Activated CD4-positive, alpha-beta T cell treated with anti-CD3 and anti-CD28 coated beads for 4 hours (primary cell): ENCODE measurements at places on chromosomes 6 and 20.

DNA sequence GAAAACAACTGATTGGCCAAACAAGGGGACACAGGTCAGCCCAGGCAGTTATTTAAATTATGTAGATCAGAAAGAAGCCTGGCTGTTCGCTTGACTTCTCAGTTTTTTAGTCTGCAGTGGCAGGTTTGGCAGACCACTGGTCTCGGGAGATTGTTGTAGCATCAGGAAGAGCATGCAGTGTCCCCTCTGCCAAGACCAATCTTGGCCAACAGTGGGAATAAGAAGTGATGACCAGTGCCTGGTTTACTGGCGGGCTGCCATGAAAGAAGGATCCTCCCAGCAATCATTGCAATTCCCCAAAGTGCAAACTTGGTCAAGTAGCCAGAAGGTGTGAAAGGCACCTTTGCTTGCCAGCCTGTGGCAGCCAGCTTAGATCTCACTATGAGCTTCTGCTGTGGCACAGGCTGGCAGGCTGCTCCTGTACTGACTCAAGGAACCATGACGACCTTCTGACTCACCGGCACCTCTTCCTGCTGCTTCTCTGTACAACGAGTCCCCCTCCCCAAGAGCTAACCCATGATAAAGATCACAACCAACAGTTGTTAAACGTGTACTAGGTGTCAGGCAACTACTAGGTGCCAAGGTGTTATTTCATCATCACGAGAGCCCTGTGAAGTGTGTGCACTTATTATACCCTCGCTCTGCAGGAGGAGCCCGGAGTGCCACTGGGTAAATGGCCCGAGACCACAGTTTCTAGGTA, 76.8 kb upstream of the DUSP22 start:
- peak; percentile 63 for DNase-seq

GRCh38 chr6:1110941-1111349, 201.0 kb upstream of the FOXQ1 start:
- no peak for DNase-seq

DNA sequence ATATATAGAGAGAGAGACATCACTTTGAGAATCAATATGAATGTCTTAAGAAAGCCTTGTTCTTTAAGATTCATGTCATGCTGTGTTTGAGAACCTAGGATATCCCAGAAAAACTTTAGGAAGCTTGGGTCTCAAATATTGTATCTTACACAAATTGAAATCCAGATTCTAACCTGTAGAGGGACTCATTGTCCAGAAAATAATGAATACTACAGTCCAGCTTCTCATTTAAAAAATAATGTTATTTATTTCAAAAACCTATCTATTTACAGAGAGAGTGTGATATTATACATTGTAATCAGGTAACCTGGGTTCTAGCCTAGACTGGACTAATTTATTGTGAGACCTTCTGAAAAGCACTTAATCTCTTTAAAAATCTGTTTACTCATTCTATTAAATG, 4.2 kb downstream of the RFX6 start:
- DNase-seq, result no peak

- DNase-seq, result no peak
Observed at GRCh38 chr6:113017353-113017752, 670.2 kb downstream of the RFPL4B start.

DNA sequence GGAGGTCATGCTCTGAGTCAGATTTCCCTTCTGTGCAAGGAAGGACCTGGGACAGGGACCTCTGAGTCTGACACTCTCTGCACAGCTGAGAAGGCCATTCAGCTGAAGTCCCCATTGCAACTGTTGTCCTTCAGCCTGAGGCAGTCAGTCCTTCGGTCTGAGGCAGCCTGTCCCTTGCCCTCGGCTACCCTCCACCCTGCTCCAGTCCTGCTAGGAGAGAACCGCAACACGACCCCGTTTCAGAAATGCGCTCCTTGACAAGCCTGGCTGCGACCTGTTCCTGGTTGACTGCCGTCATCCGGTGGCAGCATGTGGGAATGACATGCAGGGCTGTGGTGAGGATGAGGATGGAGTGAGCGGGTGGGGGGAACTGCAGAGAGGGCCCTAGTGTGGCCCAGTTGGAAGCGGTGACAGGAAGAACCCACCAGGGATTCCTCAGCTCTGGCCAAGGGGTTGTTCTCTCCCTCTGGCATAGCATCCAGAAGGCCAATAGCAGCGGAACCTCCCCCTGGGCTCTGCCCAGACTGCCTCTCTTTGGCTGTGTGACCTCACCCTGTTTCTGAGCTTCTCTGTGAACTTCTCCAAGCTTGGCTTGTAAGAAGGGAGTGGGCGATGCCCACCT, 40.3 kb upstream of the ANGPT4 start:
- DNase-seq, result peak; percentile 68

DNA sequence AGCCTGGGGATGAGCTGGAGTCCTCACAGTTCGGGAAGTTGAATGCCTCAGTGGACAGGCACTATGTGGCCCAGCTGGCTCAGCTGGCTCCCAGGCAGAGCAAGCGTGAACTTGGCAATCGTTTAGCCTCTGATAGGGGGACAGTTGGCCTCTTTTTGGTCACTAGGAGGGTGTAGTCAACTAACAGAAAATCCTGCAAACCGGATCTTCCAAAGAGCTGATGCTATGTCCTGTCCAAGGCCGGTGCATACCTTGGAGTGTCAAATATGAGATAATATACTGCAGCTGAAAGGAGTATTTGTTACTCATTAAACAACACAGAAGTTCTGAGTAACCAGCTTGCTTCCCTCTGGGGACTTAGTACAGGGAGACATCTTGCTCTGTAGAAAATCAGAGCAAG, 126.2 kb upstream of the EXOC2 start:
- no peak for DNase-seq

- no peak for DNase-seq
Observed at GRCh38 chr6:53825532-53826321, 30.9 kb downstream of the LRRC1 start.

GRCh38 chr6:134004714-134005113, 47.7 kb downstream of the SLC2A12 start:
- DNase-seq, result no peak

GRCh38 chr6:31418251-31418650, 14.9 kb downstream of the MICA start:
- DNase-seq, result no peak

DNA sequence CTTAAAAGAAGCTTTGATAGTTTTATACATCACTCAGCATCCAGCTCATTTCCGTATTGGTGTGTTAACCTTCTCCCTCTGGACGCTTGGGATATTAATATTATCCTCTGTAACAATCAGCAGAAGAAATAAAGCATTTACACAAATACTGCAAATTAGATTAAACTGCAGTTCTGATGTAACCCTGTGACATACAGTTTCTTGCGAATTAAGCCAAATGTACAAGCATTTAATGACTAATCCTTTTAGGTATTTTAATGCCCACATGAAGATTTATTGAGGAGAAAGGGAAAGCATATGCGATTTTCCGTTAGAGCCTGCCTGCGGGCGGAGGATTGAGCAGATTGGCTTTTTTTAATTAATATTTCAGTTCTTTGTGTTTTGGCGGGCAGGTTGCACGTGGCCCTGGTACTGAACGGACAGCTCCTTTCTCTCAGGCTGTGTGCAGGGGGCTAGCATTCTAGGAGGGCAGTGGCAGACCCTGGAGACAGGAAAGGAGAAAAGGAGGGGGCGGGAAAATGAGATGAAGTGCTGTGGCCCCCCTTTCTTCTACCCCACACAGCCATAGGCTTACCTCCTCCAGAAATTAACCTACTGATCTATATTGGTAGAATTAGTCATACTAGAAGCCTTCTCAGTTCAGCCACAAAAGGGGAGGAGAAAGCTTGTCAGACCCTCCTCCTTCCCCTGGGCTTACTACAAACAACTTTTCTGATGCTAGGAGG, 14.1 kb upstream of the TFAP2D start:
- no peak for DNase-seq

DNA sequence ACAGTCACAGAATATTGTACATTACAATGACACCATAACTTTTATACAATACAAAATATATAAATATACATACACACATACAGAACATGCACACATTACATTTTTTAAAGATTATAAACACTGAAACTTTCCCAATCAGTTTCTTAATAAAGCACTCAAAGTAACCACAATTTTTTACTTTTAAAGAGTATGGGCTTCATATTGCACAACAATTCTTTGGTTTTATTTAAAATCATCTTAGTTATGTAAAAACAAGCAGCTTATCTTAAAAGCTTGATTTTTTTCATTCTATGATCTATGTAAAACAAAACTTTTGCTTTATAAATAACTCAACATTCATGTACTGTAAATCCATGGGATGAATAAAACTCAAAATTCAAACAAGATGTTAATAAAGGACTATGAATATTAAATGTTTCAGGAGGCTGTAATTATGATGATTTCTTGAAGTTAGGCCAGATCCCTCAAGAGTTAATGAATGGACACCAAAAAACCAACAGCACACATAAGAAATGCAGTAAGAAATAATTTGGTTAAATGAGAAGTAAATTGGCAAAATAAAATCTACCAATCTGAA, 93.1 kb upstream of the BCLAF1 start:
- no peak for DNase-seq

GRCh38 chr6:105817370-105817769, 268.8 kb upstream of the PRDM1 start:
- no peak for DNase-seq

- DNase-seq, result no peak
Observed at GRCh38 chr6:152099446-152100182, 292.1 kb downstream of the ESR1 start.

DNA sequence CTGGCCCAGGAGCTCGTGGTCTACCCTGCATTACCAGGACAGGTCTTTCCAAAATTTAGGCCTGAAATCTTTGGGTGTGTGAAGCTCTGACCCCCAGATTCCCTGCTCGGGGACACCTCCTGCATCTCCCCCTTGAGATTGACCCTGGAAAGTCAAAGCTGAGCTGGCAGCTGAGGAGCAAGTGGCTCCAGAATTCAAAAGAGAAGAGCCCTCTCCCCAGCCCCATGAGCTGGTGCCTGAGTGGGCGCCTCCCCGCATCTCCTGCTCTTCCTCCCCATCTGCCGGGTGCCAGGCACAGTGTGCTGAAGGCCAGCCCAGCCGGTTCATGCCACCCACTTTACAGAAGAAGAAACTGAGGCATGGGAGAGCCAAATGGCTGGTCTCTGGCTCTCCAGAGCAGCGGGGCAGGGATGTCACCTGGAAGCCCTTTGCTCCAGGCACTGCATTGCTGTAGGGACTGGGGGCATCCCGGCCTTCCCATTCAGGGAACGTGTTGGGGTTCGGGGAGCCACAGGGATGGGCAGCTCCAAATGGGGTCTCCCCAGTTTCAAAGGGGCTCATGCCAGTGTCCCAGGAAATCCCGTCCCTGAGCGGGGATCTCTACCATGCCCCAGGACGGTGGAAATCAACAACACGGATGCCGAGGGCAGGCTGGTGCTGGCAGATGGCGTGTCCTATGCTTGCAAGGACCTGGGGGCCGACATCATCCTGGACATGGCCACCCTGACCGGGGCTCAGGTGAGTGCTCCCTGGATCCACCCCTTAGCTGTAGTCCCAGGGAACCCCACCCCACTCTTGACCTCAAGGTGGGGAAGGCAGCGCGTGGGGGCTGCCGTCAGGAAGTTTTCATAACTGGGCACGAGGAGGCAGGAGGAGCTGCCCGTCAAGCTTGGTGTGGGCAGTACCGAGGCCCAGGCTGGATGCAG, 20.5 kb downstream of the NPEPL1 start:
- DNase-seq, result no peak

DNA sequence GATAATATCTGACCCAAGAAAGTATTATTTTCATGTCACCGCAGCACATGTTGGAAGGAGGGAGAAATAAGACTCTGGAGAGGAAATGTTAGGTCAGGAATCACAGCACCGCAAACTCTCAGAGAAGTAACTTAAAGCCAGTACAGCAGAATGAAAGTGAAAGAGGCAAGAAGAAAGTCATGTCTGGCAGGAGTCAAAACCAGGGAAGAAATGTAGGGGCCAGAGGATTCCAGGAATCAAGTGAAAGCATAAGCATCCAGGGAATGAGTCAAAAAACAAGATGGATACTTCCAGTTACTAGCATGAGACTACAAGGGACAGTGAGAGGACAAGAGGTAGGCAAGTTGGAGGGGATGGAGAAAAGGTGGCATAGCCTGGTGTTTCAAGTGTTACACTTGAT, 80.4 kb downstream of the AK9 start:
- no peak for DNase-seq

DNA sequence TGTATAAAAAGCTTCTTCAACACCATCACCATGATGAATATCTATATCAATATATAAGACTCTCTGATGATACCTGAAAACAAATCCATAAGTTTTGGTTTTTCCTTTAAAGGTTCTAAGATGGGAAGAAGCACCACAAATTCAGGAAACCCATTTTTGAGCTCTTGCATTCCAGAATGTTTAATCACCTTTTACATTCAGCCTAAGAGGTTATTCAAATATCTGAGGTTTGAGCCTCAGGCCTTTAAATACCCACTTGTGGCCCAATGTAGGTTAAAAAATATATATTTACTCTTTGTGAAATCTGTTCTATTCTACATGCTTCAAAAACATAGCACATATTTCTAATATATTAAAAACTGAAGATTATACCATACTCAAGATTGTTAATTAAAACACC, 17.6 kb downstream of the HDAC2 start:
- DNase-seq, result no peak

DNA sequence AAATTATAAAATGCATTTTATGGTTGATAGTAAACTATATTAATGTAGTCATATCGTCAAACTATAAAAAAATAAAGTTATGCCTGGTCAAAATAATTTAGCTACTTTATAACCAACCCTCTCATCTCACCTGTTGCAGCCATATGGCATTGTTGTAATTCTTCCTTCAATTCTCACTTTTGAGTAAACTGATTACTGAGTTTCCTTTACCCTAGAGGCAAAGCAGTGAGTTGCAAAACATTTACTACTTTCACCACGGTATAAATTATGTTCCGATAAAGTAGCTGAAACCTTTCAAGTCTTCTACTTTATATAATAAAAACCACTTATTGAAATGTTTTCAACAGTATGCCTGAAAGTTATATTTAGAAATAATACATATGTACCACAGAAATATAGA, 113.8 kb downstream of the AHI1 start:
- no peak for DNase-seq

GRCh38 chr20:24942679-24943078, 6.4 kb upstream of the CST7 start:
- DNase-seq, result no peak

- DNase-seq, result no peak
Observed at GRCh38 chr6:11835065-11835464, 56.5 kb upstream of the ADTRP start.

GRCh38 chr20:11672959-11673358, 244.7 kb upstream of the BTBD3 start:
- DNase-seq, result no peak

- DNase-seq, result no peak
Observed at GRCh38 chr20:34062570-34063482, 49.2 kb downstream of the EIF2S2 start.
